Daoy (cell line): ENCODE measurements at places on chromosomes 6 and 20.

- no peak for DNase-seq
Observed at GRCh38 chr6:18044108-18044783, 56.8 kb upstream of the KIF13A start.

GRCh38 chr6:81750681-81751387 lies 1.6 kb downstream of the TENT5A start:
- peak; percentile 64 for DNase-seq

GRCh38 chr6:37705239-37706051 lies 7.8 kb upstream of the MDGA1 start:
- DNase-seq = peak; percentile 86

GRCh38 chr6:150091476-150091875 lies 22.6 kb upstream of the ULBP3 start:
- no peak for DNase-seq

- no peak for DNase-seq
Observed at GRCh38 chr6:4258733-4259132, 123.4 kb upstream of the ECI2 start.

- no peak for DNase-seq
Observed at GRCh38 chr6:88764081-88764480, 199.3 kb downstream of the RNGTT start.

GRCh38 chr20:20820104-20820503 lies 107.7 kb upstream of the RALGAPA2 start:
- DNase-seq = peak; percentile 42

DNA sequence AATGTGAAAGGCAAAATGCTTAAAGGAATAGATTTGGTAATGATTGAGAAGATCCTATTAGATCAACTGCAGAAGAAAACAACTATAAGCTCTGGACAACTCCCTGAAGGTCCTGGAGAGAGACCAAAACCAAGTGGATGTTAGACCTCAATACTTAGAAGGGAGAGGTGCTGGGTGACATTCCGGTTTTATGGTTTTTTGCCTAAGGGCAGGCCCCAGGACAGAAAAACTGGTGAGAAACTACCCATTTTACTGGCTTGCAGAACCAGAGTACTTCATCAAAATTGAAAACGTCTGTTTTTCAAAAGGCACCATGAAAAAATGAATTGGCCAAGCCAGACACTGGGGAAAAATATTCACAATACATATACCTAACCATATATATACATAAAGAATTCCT lies 26.3 kb downstream of the SAMHD1 start:
- no peak for DNase-seq

GRCh38 chr6:155411154-155412052 lies 44.2 kb downstream of the NOX3 start:
- no peak for DNase-seq

DNA sequence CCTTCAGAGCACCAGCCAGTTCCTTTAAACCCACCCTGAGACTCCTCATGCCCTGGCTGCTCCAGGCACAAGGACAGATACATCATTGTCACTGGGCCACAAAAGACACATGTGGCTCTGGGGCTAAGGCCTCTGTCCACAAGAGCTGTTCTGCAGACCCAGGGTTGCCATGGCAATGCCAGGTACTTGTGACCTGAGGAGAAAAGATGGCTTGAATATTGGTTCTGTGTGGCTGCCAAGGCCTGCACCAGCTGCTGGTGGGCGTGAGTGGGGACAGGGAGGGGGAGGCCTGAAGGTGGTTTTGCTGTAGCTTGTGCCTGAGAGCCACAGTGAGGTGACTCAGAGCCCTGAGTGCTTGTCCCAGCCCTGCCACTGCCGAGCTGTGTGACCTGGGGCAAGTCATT lies 31.8 kb downstream of the SAYSD1 start:
- DNase-seq = no peak

- no peak for DNase-seq
Observed at GRCh38 chr6:147973806-147974205, 368.8 kb upstream of the SASH1 start.

DNA sequence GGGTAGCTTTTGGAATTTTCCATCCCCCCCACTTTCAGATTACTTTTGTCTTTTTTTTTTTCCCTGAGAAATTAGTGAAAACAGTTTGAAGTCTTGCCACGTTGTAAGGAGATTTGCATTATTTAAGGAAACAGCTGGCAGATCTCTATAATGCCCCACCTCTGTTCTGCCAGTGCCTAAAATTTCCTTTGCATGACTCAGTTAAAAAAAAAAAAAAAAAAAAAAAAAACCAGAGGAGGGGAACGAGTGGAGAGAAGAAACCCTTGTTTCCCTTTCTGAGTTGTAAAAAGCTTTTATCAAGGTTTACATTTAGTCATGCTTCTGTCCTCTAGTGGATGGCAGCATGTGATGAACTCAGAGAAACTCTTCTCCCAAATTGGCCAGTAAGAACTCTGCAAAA lies 33.5 kb downstream of the CARMIL1 start:
- DNase-seq = peak; percentile 70

- no peak for DNase-seq
Observed at GRCh38 chr20:33022289-33022688, 9.2 kb upstream of the BPIFB6 start.

- DNase-seq = no peak
Observed at GRCh38 chr6:80331522-80331921, 225.1 kb downstream of the BCKDHB start.

DNA sequence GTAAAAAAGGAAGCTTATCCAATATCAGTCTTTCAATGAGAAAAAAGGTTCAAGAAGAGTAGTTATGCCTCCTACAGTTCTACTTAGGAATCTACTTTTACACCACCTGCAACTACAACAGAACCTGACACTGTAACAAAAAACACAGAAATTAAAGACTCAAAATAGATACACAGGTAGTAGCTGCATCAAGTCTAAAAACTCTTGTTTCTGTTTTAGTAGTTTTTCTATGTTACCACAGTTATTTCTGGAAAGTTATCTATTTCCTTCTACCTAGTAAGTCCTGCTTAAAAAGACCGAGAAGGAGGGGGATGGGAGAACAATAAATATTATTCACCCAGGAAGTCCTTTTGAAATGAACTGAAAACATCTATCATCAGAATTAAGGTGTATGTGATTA lies 52.5 kb downstream of the ATG5 start:
- DNase-seq = no peak

DNA sequence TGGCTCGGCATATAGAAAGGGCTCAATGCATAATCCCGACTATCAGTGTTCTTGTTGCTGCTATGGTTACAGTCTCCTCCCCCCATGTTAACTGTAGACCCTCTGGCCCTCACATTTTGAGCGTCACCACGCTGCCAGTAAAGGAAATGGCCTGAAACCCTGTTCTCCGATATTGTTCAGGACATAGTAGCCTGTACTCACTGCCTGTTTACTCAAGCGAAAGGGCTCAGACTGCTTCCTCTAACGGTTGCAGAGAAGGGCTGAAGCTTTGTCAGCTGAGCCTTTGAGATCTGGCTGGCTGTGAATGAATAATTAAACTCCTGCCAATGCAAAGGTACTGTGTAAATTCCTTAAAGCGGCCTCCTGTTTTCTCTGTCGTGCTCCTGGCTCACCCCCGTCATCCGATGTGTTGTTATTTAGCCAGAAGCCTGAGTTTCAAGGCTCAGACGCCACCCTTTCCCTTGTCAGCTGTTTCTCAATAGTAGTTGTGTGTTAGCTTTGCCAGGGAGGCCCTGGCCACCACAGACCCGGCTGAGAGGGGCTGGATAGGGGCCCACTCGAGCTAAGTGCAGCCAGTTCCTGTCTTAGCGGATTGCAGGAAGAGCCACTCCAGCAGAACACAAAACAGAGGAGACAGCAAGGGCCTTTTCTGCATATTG lies 31.2 kb upstream of the RALGAPA2 start:
- no peak for DNase-seq

- peak; percentile 82 for DNase-seq
Observed at GRCh38 chr6:151389618-151390275, 1.6 kb downstream of the ZBTB2 start.
